ENCODE measurements at places on chromosomes 7 and 10.

- no peak for DNase-seq
Measured at GRCh38 chr10:78714225-78714624, 354.5 kb upstream of the ZMIZ1 start.

DNA sequence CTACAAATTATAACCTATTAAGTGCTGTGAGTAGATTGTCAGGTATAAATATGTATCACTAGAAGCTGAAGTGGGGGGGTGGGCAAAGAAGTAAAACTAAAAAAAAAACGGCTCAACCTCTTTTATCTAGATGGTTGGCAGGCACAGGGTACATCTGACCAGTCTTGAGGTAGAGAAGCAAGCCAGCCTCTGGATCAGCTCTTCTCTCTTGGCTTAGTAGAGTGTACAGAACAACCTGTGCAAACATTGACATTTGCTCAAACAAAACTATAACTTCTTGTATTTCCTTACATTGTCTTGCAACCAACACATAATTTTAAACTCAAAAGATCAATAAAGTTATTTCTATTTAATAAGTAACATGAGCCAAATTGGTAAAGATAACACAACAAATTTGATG lies 25.6 kb downstream of the DNA2 start:
- no peak for DNase-seq

DNA sequence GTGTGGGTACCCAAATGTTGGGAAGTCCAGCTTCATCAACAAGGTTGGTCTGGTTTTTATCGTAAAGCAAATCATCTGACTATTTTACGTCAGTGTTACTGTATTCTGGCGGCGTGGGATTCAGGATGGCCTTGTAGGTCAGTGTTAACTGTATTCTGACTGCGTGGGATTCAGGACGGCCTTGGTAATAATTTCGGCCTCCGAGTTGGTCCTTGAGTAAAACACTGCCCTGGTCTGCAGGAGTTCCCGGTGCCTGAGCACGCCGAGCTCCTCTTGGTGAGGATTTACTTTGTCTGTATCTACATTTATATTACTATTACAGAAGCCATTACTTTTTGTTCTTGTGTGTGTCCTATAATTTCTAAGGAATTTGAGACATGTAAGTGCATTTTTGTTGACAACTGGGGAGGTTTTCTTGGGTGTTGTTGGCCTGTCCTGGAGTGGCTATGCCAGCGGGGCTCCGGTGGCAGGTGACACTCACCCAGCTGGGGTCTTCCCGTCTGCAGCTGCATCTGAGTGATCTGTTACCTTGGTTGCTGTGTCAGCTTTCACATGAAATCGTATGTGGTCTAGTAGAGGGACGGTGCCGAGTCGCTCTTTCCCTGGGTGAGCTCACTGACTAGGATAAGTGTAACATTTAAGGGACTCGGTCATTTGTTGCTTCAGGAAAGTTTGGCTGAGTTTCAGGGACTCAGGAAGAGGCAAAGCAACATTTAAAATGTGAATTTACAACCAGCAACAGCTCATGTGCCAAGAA lies 9.2 kb downstream of the GTPBP4 start:
- DNase-seq = no peak

- no peak for DNase-seq
Measured at GRCh38 chr10:133418289-133418993, 6.0 kb downstream of the SPRN start.

- no peak for DNase-seq
Measured at GRCh38 chr7:101031082-101031481, 11.2 kb downstream of the MUC17 start.

GRCh38 chr10:92156874-92157773 lies 133.8 kb downstream of the CPEB3 start:
- DNase-seq = no peak

DNA sequence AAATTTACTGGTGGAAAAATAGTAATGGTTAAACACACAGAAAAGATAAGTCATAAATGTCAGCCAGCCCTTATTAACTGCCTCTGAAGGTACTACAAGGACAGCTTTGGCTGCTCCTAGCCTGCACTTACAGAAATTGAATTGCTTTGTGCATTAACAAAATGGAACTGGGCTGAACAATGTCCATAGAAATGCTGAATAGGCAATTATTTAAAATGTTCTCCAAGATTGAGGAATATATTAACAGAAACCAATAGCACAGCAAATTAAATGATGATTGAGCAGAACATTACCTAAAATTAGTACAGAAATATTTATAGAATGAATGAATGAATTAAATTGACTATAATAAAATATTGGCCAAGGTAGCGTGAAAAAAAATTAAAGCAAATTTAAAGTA lies 42.4 kb upstream of the AGMO start:
- no peak for DNase-seq

DNA sequence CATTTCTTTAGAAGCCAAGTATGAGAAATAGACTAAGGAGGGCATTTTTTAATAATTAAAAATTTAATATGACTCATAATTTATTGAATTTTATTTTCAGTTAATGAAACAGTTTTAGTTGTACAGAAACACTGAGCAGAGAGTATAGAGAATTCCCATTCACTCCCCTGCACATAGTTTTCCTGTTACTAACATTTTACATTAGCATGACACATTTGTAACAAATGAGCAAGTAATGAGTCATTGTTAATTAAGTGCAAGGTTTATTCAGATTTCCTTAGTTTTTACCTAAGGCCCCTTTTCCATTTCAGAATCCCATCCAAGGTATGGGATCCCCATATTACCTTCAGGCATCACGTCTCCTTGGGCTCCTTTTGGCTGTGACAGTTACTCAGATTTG lies 271.5 kb upstream of the FZD8 start:
- no peak for DNase-seq

DNA sequence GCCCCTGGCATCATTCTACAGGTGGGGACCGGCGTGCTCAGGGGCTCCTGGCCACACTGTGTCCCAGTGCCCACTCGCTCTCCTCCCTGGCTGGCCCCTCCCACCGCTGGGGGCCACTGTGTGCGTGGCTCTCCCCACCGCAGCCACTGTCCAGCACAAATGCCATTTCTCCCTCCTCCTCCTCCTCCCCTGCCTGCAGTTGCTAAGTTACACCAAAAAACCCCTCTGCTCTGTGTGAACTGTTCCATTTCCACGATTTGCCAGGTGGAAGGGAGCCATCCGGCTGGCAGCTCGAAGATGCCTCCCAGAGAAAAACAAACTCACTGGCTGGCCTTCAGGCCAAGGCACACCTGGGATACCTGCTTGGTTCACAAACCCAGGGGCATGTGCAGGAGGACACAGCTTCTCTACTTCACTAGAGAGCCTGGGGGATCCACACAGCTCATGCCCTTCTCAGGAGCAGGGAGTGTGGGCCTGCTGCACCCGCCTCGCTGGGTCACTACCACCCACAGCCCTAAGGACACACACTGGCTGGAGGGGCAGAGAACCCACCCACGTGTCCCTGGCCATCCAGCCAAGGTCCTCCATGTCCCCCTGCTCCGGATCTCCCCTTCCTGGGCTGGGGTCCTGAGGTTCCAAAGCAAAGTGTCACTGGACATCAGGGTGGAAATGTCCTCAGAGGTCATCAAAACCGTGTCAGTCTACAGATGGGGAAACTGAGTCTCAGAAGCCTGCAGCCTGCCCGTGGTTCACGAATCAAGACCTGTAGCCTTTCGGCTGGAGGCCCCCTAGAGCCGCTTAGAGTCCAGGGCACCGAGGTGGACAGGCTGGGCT lies 1.7 kb downstream of the RASGEF1A start:
- DNase-seq = no peak

- no peak for DNase-seq
Measured at GRCh38 chr10:129579228-129579627, 112.2 kb downstream of the MGMT start.

DNA sequence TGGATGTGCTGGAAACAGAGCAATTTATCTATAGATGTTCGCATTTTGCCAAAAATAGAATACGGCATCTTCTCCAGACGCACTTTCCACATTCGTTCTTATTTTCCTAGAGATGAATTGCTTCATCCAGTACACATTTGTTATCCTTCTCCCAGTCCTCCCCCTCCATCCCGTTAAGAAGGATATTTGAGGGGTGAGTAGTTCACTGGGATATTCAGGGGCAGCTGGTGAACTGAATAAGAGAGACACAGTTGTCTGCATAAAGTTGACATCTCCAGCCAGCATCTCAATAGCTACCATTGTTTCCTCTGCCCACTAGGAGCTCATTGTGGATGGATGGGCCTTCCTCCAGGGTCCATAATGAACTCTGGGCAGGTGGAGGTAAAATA lies 456.8 kb upstream of the NRP1 start:
- DNase-seq = no peak

- no peak for DNase-seq
Measured at GRCh38 chr7:4683043-4683883, 1.2 kb downstream of the FOXK1 start.

DNA sequence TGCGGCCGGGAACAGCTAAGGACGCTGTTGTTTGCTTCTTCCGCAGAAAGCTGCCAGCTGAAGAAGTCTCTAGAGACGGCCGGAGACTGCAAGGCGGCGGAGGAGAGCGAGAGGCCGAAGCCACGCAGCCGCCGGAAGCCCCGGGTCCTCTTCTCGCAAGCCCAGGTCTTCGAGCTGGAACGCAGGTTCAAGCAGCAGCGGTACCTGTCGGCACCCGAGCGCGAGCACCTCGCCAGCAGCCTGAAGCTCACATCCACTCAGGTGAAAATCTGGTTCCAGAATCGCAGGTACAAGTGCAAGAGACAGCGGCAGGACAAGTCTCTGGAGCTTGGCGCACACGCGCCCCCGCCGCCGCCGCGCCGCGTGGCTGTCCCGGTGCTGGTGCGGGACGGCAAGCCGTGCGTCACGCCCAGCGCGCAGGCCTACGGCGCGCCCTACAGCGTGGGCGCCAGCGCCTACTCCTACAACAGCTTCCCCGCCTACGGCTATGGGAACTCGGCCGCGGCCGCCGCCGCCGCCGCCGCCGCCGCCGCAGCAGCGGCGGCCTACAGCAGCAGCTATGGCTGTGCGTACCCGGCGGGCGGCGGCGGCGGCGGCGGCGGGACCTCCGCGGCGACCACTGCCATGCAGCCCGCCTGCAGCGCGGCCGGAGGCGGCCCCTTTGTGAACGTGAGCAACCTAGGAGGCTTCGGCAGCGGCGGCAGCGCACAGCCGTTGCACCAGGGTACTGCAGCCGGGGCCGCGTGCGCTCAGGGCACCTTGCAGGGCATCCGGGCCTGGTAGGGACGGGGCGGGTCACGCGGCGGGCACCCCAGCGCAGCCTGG lies 2.4 kb downstream of the NKX2-3 start:
- no peak for DNase-seq

DNA sequence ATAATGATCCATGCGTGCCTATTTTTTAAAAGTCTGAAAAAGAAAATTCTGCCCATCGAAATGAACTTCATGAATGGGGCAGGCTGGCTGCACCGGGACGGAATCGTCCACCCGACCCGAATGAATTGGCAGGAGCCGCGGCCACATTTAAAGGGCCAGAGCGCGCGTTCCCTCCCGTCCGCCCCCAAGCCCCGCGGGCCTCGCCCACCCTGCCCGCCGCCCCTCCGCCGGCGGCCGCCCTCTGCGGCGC lies 319 bp upstream of the GATA3 start:
- no peak for DNase-seq

GRCh38 chr7:47580175-47580706 lies 1.7 kb downstream of the TNS3 start:
- no peak for DNase-seq

- DNase-seq = no peak
Measured at GRCh38 chr7:126578338-126578737, 674.4 kb downstream of the GRM8 start.

DNA sequence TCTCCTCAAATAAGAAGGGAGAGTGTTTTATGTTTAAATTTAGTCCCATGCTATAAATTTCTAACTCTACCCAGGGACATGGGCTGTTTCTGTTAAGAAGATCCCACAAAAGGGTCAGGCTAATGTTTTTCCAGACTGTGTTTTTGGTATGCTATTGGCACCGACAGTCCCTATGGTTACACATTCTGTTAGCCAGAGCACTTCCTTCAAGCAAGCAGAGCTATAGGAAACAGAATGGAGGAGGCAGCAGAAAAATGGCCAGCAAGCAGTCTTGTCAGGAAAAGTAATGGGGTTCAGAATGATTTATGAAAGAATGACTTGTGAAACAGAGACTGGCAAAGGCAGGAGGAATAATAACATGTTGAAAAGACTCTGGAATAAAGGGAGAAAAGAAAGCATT lies 44.8 kb upstream of the PHYHIPL start:
- DNase-seq = no peak

GRCh38 chr7:79292834-79293233 lies 160.6 kb downstream of the MAGI2 start:
- no peak for DNase-seq

DNA sequence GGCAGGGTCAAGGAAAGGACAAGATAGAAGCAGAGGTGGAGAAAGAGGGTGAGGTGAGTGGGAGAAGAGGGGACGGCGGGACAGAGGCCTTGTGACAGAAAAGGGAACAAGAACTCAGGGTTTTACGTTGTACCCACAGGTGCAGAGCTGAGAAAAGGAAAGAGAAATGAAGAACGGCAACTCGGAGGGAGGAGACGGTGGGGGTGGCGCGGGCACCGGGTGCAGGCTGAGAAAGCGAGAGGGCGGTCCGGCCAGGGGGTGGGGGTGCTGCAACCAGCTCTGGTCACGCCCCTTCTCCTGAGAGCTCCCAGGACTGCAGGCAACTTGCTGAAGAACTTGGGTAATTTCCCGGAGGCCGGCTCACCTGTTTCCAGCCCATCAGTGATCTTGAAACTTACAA lies 65.3 kb downstream of the CARD11 start:
- peak; percentile 60 for DNase-seq

DNA sequence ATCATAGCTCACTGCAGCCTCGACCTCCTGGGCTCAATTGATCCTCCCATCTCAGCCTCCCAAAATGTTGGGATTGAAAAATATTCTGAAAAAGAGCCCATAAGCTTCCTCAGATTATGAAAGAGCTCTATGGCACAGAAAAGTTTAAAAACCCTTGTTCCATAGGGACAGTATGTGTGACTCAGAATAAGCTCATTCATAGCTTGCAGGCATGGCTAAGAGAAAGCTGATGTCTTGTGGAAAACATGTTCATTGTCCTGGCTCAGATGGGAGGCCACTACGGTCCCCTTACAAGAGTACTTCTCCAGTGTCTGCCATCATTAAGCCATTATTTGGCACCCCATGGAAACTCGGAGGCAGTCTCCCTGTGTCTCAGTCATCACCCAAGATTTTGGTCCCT lies 64.0 kb downstream of the CCDC3 start:
- DNase-seq = no peak

DNA sequence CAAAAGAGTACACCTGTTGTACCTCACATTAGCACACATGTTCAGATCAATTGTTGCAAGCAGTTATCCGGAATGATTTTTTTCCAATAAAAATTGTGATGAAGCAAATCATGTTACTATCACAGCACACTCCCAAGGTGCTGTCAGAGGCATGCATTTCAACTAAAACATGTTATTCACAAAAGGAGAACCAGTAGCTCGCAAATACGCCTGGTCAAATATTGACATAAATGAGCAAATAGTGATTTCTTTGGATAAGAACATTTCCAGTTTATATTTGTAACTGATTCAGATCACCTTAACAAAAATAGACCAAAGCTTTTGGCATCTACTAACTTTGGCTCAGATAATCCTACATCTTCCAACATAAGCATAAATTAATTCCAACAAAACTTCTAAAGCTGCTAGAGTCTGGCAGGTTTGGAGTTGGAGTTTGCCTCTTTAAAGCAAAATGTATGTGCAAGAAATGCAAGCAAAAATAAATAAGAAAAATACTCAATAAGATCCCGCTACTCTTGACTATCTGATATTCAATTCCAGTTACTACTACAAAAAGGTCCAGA lies 208.0 kb downstream of the SFMBT2 start:
- DNase-seq = no peak

Measured in activated gamma-delta T cell (primary cell).